Daoy (cell line): ENCODE measurements at places on chromosomes 1 and 21.
A peak's percentile ranks its signal among the peaks of the same experiment; 100 is the strongest.

DNA sequence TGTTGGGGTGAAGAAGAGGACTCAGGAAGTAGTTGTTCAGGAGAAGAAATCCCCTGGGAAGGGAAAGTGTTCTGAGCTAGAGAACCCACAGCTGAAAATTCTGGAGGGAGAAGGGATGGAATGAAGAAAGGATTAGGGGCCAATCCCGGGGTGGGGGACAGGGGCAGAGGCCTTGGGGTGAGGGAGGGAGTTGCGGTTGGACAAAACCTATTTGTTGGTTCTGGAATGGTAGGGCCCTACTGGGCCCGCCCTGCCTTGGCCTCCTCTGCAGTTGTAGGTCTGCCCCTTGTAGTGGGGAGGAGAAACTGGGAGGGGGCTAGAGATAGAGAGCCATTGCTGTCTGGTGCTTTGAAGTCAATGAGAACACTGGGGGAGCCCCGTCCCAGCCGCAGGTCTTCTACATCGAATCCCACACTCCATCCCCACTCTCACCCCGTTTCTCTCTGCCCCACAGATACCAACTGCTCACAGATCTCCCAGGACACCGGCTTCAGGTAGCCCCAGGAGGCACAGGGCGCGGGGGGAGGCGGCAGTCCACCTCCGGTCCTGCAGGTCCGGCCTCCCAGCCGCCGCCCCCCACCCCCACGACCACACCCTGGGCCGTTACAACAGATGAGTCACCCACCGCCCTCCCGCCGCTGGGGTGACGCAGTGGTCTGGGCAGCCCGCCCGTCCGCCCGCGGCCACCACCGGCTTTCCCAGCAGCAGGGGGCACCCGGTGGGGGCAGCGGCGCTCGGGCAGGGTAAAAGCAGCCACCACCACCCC is 1.1 kb downstream of the TAGLN2 start:
- DNase-seq = peak; percentile 98

- no peak for DNase-seq
These were observed 34.0 kb downstream of the FOXO6 start for GRCh38 chr1:41394959-41395956.

GRCh38 chr1:21338573-21339355 is 48.5 kb upstream of the ECE1 start:
- peak; percentile 80 for DNase-seq

GRCh38 chr1:46797696-46798470 is 963 bp upstream of the CYP4B1 start:
- no peak for DNase-seq

- DNase-seq = no peak
These were observed 125.5 kb downstream of the NTPCR start for GRCh38 chr1:233075915-233076295.

DNA sequence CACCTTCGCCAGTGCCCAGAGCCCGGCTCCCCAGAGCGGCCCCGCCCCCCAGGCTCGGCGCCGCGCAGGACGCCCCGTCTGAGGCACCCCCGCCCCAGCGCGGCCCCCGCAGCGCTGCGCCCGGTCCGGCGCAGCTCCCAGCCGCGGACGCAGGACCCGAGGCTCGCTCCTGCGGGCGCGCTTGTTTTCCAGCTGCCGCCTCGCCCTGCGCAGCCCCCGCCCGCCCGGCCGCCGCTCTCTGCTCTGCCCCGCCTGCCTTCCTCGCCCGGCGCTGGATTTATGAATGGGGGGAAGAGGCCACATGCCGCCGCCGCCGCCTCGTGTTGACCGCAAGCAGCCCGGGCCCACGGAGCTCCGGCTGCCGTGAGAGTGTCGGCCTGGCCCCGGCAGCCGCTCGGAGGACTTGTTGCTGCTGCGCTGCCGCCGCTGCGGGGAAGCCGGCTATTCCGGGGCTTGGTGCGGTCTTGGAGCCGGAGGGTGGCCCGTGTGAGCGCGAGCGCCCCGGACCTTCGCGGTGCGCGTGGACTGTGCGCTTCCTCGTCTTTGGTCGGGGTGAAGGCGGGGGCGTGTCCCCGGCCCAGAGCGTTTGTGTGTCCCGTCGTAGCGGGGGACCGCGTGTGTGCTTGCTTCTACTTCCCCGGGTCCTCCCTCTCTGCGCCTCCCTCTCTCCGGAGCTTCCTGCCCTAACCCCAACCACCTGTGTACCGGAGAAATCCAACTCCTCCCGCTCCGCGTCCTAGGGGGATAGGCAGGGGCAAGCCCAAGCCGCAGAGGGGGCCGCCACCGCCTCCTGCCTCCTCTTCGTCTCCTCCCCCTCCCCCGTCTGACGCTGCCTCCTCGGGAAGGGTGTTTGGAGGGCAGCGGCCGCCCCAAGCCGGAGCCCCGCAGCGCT is 736 bp downstream of the KCNC4 start:
- peak; percentile 74 for DNase-seq
